ENCODE measurements at places on chromosomes 5 and 9.

- H3K27ac ChIP-seq: no peak overlapping the region
- no peaks in the 10 kb centered on the region for H3K27me3 ChIP-seq
- no peak for DNase-seq
- H3K4me3 ChIP-seq: no peak overlapping the region
- H3K4me1 ChIP-seq: no peaks in the 10 kb centered on the region
Observed at GRCh38 chr9:130432796-130433167, 12.0 kb upstream of the ASS1 start.

- H3K27ac ChIP-seq: peak overlapping the region; percentile 97
- H3K27me3 ChIP-seq: no peaks in the 10 kb centered on the region
- H3K4me3 ChIP-seq: no peak overlapping the region
- no peaks in the 10 kb centered on the region for H3K36me3 ChIP-seq
- H3K4me1 ChIP-seq: peaks cover 55% of the 10 kb centered on the region
Observed at GRCh38 chr5:102835717-102836116, 80.6 kb downstream of the PAM start.

DNA sequence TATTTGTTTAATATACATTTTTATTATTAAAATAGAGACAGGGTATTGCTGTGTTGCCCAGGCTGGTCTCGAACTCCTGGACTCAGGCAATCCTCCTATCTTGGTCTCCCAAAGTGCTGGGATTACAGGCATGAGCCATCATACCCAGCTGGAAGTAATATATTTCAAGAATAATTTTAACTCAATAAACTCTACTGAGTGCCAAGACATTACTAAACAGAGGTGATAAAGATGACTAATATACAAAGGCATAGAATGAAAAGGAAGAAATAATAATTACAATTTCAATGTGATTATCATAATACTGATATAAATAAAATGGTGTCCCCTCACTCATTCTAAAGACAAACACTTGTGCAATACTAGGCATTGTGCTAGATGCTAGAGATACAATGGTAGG is 13.9 kb downstream of the GOLPH3 start:
- no peak for DNase-seq
- H3K36me3 ChIP-seq: peaks cover 34% of the 10 kb centered on the region
- no peaks in the 10 kb centered on the region for H3K4me1 ChIP-seq
- no peaks in the 10 kb centered on the region for H3K27me3 ChIP-seq
- H3K4me3 ChIP-seq: no peak overlapping the region

GRCh38 chr5:58499231-58499630 is 8.0 kb downstream of the GAPT start:
- H3K27me3 ChIP-seq: no peaks in the 10 kb centered on the region
- H3K36me3 ChIP-seq: no peaks in the 10 kb centered on the region
- no peak for DNase-seq
- H3K4me3 ChIP-seq: no peak overlapping the region

DNA sequence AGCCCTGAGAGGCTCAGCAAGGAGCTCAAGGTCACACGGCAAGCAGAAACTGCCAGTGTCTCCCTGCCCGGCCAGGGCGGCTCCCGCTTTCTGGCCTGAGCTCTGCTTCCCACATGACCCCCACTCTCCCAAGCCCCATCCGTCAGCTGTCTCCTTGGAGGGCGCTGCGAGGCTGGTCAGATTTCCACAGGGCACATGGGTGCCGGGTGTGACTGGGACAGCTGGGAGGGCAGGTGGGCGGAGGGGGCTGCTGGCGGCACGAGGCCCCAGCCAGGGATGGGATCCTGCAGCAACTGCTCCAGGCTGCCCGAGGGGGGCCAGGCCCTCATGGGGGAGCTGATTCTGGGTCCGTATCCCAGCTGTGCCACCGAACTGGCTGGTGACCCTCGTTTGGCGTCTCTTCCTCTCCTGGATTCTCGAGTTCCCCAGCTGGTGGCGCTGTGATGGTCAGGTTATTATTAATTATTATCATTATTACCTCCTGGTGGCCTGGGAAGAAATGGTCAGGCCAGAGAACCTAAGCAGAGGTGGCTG is 12.9 kb upstream of the WDR38 start:
- no peak overlapping the region for H3K4me3 ChIP-seq
- DNase-seq: no peak
- H3K27ac ChIP-seq: no peak overlapping the region

- no peak for DNase-seq
- no peak overlapping the region for H3K27ac ChIP-seq
- H3K27me3 ChIP-seq: no peaks in the 10 kb centered on the region
- no peaks in the 10 kb centered on the region for H3K36me3 ChIP-seq
Observed at GRCh38 chr5:69432412-69433206, 17.7 kb downstream of the MARVELD2 start.

DNA sequence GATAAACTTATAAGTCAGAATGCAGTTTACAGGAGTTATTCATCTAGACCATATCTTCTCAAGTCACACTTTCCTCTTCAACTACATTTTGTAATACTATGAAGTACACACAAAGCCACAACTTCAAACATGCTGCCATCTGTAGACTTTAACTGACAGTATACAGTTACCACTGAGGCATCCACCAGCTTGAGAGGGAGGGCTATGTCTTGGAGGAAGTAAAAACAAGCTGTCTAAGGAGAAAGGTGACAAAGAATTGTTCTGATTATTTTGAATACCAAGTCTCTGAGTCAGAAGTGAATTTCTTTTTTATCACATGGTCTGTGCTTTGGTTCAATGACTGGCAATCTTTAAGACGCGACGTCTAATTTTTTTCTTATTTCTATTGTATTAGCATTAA is 97.6 kb upstream of the CDH10 start:
- no peaks in the 10 kb centered on the region for H3K27me3 ChIP-seq
- no peak for DNase-seq
- H3K4me3 ChIP-seq: no peak overlapping the region
- no peaks in the 10 kb centered on the region for H3K4me1 ChIP-seq
- H3K27ac ChIP-seq: no peak overlapping the region

- no peak overlapping the region for H3K27ac ChIP-seq
- H3K4me3 ChIP-seq: no peak overlapping the region
- H3K27me3 ChIP-seq: no peaks in the 10 kb centered on the region
- H3K36me3 ChIP-seq: no peaks in the 10 kb centered on the region
- no peak for DNase-seq
Observed at GRCh38 chr5:112049738-112050137, 292.7 kb upstream of the NREP start.

- H3K36me3 ChIP-seq: no peaks in the 10 kb centered on the region
- H3K27ac ChIP-seq: no peak overlapping the region
- no peak for DNase-seq
- H3K4me3 ChIP-seq: no peak overlapping the region
- no peaks in the 10 kb centered on the region for H3K4me1 ChIP-seq
Observed at GRCh38 chr9:121350993-121351561, 19.0 kb downstream of the STOM start.

GRCh38 chr5:39505363-39505762 is 80.6 kb upstream of the DAB2 start:
- DNase-seq: no peak
- H3K36me3 ChIP-seq: no peaks in the 10 kb centered on the region
- no peak overlapping the region for H3K4me3 ChIP-seq
- H3K27me3 ChIP-seq: peaks cover 24% of the 10 kb centered on the region
- H3K4me1 ChIP-seq: no peaks in the 10 kb centered on the region
- no peak overlapping the region for H3K27ac ChIP-seq

GRCh38 chr5:66475731-66476130 is 120.5 kb upstream of the MAST4 start:
- H3K4me1 ChIP-seq: no peaks in the 10 kb centered on the region
- H3K27me3 ChIP-seq: no peaks in the 10 kb centered on the region
- H3K36me3 ChIP-seq: no peaks in the 10 kb centered on the region
- H3K4me3 ChIP-seq: no peak overlapping the region
- no peak for DNase-seq

DNA sequence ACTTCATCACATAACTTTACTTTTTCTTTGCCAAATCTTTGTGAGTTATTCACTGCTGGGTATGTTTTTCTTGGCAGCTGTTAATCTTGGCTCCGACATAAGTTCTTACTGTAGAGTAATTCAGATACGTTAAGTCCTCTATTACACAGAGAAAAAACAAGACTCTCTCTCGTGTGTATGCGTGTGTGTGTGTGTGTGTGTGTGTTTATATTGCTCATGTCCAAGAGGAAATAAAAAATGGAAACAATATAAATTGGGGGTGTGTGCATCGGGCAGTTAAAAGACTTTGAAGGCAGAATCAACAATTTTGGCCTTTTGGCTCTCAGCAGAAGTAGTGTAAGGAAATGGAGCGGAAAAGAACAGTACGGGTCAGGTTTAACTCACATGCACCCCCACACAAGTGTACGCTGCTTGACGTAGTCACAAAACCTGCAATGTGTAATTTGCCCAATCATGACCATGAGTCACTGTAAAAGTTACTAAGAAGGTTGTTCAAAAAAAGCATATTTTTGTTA is 67.2 kb upstream of the IFNE start:
- H3K27ac ChIP-seq: no peak overlapping the region
- no peaks in the 10 kb centered on the region for H3K4me1 ChIP-seq
- H3K36me3 ChIP-seq: no peaks in the 10 kb centered on the region
- DNase-seq: no peak
- peaks cover 3% of the 10 kb centered on the region for H3K27me3 ChIP-seq
- no peak overlapping the region for H3K4me3 ChIP-seq

DNA sequence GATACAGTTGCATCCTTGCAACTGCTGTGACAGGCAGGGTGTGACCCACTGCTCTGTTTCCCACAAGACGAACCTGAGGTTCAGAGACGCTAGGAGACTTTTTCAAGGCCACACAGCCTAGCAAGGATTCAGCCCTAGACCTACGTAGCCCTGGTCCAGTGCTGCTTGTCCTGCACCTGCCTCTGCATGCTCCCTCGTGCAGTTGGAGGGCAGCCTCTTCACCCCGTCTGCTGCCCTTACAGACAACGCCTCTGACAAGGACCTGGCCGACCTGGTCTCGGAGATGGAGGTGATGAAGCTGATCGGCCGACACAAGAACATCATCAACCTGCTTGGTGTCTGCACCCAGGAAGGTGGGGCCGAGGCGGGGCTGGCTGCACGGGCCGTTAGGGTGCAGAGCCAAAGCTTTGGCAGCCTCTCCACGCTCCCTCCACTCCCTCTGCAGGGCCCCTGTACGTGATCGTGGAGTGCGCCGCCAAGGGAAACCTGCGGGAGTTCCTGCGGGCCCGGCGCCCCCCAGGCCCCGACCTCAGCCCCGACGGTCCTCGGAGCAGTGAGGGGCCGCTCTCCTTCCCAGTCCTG is 8.5 kb downstream of the FGFR4 start:
- no peaks in the 10 kb centered on the region for H3K36me3 ChIP-seq
- H3K4me3 ChIP-seq: no peak overlapping the region
- H3K4me1 ChIP-seq: no peaks in the 10 kb centered on the region
- peaks cover 12% of the 10 kb centered on the region for H3K27me3 ChIP-seq

- H3K4me3 ChIP-seq: no peak overlapping the region
- DNase-seq: no peak
- no peaks in the 10 kb centered on the region for H3K36me3 ChIP-seq
- H3K27ac ChIP-seq: no peak overlapping the region
Observed at GRCh38 chr5:101977729-101978345, 318.2 kb downstream of the SLCO4C1 start.

GRCh38 chr5:157600252-157600651 is 24.7 kb upstream of the ADAM19 start:
- H3K27ac ChIP-seq: 0 out of 2 replicates have a peak overlapping the region, but pooled peaks have one; percentile 41
- peaks cover 57% of the 10 kb centered on the region for H3K4me1 ChIP-seq
- no peaks in the 10 kb centered on the region for H3K36me3 ChIP-seq

Measured in DND-41 (cell line).